ENCODE measurements at places on chromosomes 11 and 22. TPM values are rescaled to one million over a fixed set of nuclear protein-coding genes. Genes with fewer than 3 reads are reported as not detected.

DNA sequence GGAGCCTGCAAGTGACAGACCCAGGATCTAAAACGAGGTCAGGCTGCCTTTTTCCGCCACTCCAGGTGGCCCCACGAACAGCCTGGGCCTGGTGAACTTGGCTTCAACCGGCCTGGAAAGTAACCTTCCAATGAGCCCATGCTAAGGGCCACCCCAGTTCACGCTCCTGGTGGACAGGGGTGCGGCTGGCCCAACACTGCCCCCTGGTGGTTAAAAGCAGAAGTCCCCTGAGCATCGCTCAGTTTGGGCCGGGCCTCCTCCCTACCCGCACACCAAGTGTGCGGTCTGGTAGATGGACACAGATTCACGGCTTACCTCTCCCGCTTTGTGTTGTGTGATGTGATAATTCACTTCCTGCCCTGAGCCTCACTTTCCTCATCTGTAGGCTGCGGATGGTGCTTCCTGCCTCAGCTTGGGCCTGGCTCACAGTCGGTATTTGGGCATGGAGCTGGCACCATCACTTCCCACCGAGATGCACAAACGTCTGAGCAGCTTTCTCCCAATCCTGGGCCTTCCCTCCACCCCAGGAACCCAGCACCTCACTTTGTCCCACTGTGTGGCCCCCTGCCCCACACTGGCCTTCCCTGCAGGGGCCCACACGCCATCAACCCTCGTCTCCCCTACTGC, 13.7 kb upstream of the SEC14L3 start:
- peak; percentile 91 for DNase-seq

DNA sequence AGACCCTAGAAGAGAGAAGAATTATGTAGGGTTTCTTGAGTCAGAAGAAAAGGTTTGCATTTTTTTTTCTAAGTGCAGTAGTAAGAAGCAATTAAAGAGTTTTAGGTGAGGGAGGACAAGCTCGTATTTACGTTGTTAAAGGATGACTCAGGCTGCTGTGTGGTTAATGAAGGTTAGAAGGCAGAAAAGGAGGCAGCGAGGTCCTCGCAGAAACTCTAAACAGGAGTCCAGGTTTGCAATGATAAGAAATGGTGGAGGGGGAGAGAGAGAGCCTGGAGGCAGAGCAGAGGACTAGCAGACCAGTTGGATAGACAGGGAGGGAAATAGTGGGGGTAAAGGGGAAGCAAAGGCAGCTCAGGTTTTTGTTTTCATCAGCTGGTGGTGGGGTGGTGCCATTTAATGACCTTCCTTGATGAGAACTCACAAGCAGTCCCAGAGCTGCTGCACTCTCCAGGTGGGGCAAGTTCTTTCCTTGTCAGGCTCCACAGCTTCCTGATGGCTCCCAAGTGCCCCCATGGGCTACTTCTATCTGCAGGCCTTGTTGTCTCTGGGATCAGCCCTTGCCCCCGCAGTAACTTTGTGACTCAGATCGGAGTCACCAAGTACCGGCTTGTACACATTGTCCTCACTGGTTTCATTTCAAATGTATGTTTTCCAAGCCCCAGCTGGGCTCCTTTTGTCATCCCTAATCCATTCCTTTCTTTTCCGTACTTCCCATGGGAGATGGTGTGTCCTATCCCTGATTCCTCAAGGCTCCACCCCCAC, 8.3 kb upstream of the INSC start:
- DNase-seq = no peak

ALKBH3 gene
- 43.9 TPM for total RNA-seq

DNA sequence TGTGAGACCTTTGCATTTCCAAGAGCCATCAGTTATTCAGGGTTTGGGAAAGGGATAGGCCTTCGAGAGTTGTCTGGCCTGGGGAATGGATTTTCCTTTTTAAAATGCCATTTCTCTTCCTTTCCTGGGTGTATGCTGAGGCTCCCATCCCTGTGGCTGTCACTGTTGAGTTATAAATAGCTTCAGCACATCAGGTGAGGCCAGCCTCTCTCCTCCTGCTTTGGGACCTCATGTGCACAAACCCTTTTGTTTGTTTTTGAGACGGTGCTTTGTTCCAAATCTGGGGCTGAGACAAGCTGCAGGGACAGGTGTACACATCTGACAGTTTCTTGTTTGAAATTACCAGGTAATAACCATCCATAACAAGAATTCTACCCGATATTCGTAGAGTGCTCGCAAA, 1.3 kb downstream of the TEF start:
- no peak for DNase-seq

DNA sequence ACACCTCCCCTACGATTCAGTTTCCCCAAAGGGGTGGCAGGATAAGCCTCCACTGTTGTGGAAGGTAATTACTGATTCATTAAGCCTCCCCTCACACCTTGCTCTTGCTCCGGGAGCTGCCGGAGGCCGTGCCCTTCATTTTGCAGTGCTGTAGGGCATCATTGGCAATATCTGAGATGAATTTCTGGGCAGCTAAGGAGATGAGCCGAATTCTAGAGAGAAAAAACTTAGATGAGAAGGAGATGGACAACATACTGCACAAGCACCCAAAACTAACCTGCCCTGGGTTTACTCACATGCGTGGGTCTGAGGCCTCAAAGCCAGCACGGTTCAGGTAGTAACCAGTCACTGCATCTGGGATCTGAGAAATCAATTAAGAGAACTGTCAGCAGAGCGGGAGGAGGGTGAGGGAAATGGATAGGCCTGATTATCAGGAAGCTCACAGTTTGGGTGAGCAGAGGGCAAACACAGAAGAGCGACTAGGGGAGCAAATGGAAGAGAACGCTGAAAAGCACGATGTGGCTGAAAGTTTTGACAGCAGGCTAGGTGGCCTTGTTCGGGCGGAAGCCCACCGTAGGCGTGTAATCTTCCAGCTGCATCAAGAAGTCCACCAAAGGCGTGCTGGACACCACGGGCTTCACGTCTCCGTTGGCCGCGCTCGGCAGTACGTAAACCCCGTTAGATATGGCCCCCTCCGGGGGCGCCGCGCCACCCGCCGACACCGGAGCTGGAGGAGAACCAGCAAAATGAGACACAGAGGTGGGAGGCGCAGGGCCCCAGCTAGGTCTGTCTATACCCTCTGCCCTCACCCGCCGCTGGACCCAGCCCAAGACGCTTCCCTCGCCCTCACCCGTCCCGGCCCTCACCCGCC, 689 bp downstream of the TAF10 start:
- DNase-seq = no peak

- peak; percentile 46 for DNase-seq
These were observed 23.6 kb upstream of the CDON start for GRCh38 chr11:126086248-126086647.

MYBPC3 gene
- not detected for total RNA-seq

LGR4 gene
- 32.0 TPM for total RNA-seq

C1QTNF5 gene
- total RNA-seq = 9.6 TPM

- DNase-seq = peak; percentile 88
These were observed 763 bp upstream of the MS4A7 start for GRCh38 chr11:60377401-60378136.

DNA sequence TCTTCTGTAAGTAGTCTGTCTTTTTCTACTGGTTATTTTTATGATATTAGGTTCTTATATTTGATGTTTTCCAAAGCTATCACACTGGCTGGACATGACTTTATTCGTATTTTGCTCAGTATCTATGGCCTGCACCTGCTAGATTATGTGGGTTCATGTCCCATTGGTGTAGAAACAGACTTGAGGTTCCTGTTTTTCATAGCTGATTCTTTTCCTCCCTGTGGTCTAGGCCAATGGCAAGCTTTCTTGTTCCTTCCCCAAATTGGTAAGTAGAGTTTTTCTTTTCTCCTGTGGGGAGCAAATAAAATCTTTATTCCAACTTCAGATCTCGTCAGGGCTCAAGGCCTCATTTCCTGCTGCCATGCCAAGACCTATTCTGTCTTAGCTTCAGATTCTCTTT, 30.2 kb upstream of the SWAP70 start:
- no peak for DNase-seq

GRCh38 chr22:48886604-48887393, 940.9 kb downstream of the BRD1 start:
- peak; percentile 65 for DNase-seq
